ENCODE measurements at places on chromosomes 2 and 18. TPM values are rescaled to one million over a fixed set of nuclear protein-coding genes. Genes with fewer than 3 reads are reported as not detected.

EPAS1 gene
- total RNA-seq, result 2.1 TPM

DNA sequence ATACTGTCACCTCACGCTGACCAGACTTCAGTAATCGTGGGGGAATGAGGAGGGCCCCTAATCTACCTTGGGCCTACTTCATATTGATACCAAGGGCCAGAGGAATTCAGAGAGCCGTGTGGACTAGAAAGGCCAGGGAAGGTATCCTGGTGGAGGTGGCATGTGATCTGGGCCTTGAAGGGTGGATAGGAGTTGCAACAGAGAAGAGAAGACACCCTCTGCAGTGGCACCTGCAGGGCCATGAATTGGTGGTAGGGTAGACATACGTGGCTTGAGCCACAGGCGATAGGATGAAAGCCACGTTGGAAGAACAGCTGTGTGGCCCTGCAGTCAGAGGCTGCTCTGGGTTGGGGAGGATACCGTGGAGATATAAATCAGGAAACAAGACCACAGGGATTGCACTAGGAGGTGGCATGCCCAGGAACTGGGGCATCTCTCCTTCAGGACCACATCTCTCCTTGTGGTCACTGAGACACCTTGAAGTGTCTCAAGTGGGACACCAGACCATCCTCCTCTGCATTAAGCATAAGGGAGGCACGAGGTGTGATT lies 141.4 kb downstream of the CYP26B1 start:
- DNase-seq, result no peak

LOXHD1 gene
- 0.48 TPM for total RNA-seq

GRCh38 chr2:59096973-59097372 lies 855.8 kb upstream of the FANCL start:
- DNase-seq, result no peak

LRP2 gene
- not detected for total RNA-seq

- no peak for DNase-seq
Observed at GRCh38 chr18:35201256-35201931, 39.4 kb upstream of the ZNF397 start.

GRCh38 chr2:31057691-31058090 lies 80.5 kb downstream of the GALNT14 start:
- no peak for DNase-seq

- DNase-seq, result no peak
Observed at GRCh38 chr2:141871913-141872634, 258.7 kb downstream of the LRP1B start.

- DNase-seq, result no peak
Observed at GRCh38 chr18:75837316-75837715, 409.8 kb upstream of the SMIM21 start.

- peak; percentile 5 for DNase-seq
Observed at GRCh38 chr2:156156580-156156979, 175.9 kb downstream of the NR4A2 start.

DNA sequence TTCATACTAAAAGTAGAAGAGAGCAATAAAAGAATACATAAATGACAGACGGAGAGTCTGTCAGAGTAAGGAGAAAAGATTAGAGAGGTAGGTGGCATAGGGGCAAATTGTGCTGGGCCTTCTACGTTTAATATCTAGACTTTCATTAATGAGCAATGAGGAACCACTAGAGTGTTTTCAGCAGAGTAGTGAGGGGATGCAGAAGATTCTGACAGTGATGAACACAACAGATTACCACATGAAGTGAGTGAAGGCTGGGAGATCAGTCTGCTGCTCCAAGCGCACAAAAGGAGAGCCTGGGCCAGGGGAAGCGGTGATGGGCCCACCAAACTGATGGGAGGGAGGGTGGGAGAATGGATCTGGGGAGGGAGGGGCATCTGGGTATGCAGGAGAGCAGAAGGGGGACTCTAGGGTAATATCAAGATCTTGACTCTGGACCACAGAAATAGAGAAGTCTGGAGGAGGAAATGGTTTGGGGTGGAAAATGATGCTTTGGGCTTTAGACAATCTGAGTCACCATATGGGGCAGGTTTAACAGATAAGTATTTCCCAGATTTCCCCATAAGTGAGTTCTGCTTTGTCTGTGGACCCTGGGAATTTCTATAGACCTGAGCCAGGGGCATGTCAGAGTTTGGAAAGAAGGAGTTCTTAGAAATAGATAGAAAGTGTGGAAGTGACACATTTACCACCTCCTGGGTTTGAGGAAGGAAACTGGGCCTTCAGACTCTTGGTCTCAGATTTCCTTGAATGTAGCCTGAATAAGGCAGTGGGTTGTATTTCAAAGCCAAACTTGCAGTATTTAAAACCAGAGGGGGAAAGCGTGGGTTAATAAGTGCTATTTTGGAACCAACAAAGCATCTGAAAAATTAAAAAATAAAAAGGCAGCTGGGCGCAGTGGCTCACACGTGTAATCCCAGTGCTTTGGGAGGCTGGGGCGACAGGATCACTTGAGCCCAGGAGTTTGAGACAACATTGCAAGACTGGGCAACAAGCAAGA lies 15.0 kb upstream of the IL1A start:
- DNase-seq, result no peak

DNA sequence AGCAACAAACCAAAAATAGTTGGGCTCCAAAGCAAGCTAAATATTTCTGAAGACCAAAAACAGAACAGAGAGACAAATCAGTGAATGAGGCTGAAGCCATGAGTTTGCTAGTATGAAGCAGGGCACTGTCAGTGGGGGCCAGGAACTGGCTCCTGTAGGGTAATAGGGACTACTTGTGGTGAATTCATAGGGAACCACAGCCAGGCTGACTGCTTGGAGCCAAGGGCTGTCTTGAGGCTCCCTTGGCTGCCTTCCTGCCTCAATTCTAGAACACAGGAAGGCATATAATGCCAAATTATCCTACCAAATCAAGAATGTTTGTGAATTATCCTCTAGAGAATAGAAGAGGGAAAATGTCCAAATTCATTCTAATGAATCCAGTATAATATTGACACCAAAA lies 406.0 kb downstream of the CCDC85A start:
- DNase-seq, result no peak

DNA sequence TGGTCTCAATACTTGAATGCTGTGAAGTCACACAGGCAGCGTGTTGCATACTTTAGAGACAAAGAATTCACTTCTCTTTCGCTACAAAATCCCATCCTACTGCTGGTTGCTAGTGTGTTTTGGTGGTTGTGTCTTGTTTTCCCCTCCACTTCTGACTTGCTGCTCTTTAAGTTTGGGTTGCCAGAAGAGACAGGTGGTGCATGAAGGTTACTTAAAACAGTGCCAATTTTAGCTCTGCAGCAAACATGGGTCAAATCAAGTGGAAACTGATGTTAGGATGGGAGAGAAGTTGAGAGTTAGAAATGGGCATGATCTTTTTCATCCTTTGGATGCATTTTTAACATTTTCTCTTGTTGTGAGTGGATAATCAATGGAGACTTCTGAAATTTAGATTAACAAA lies 136.2 kb upstream of the KCNH7 start:
- DNase-seq, result no peak

- DNase-seq, result no peak
Observed at GRCh38 chr18:12518832-12519531, 111.3 kb downstream of the PRELID3A start.
